ENCODE measurements at places on chromosomes 1 and 21.

DNA sequence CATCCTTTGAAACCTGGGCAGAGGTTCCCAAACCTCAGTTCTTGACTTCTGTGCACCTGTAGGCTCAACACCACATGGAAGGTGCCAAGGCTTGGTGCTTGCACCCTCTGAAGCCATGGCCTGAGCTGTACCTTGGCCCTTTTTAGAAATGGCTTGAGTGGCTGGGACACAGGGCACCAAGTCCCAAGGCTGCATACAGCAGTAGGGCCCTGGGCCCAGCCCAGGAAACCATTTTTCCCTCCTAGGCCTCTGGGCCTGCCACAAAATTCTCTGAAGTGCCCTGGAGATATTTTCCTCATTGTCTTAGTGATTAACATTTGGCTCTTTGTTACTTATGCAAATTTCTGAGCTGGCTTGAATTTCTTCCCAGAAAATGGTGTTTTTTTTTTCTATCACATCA, 65.6 kb upstream of the ACTRT2 start:
- no peak for DNase-seq

- no peak for DNase-seq
Measured at GRCh38 chr1:168093616-168094015, 43.1 kb downstream of the GPR161 start.

DNA sequence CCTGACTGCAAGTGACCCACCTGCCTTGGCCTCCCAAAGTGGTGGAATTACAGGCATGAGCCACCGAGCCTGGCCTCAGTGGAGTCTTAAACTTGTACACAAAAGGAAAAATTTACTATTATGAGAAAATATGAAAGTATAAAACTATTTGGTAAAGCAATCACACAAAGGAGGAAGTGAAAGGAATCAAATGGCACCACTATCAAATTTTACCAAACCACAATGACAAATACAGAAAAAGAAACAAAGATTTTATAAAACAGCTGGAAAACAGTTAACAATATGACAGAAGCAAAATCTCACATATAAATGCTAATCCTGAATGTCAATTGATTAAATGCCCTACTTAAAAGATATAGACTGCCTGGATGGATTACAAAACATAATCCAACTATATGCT, 42.1 kb upstream of the NEGR1 start:
- DNase-seq, result no peak

- DNase-seq, result no peak
Measured at GRCh38 chr1:77539519-77540142, 142.8 kb downstream of the ZZZ3 start.

GRCh38 chr1:58849551-58849950, 65.7 kb upstream of the JUN start:
- DNase-seq, result no peak

GRCh38 chr1:207672522-207673130, 27.7 kb downstream of the CR1L start:
- peak; percentile 40 for DNase-seq

DNA sequence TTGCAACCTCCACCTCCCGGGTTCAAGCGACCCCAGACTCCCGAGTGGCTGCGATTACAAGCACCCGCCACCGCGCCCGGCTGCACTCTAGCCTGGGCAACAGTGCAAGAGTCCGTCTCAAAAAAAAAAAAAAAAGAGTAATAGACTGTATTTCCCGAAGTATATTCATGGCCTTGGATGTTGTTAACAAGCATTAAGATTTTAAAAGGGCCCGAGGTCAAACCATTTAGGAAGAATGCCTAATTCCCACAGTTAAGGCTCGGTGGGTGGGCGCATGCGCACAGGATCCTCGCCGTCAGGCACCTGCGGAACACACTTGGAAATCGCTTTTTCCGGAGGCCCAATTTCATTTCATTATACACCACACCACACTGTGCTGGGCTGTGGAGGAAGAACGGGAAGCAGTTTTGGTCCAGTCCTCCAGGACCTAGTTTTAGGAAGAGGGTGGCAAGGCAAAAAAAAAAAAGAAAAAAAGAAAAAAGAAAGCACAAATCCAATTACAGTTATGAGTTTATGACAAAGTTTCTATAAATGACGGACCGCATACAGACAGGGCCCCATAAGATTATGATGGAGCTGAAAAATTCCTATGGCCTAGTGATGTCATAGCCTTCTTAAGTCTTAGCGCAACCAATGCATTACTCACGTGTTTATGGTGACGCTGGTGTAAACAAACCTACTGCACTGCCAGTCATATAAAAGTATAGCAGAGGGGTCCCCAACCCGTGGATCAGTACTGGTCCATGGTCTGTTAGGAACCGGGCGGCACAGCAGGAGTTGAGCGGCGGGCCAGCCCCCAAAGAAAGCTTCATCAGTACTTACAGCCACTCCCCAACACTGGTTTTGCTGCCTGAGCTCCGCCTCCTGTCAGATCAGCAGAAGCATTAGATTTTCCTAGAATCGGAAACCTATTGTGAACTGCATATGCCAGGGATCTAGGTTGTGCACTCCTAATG, 38.2 kb downstream of the H3-3A start:
- DNase-seq, result peak; percentile 40

GRCh38 chr1:192959657-192960186, 99.4 kb downstream of the UCHL5 start:
- no peak for DNase-seq

GRCh38 chr1:4161366-4162006, 261.4 kb upstream of the C1orf174 start:
- DNase-seq, result no peak

- peak; percentile 64 for DNase-seq
Measured at GRCh38 chr1:39268112-39268581, 63.7 kb downstream of the MACF1 start.

DNA sequence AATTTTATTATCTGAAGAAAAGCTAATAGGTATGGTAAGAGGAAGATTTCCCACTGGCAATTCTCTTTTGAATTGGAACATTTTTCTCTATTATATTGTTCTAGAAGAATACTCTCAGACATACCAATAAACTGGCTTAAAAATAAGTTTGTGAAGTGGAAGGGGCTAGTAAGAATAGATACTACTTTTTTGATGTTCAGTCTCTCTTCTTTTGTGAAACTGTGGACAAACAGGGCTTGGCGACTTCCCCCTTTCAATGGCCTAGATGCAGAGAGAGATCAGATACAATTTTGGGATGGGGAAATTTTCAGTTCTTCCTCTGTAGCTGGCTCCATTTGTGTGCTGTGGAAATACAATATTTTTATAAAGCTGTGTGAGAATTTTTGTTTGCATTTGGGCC, 2.5 kb downstream of the PBX1 start:
- DNase-seq, result no peak

DNA sequence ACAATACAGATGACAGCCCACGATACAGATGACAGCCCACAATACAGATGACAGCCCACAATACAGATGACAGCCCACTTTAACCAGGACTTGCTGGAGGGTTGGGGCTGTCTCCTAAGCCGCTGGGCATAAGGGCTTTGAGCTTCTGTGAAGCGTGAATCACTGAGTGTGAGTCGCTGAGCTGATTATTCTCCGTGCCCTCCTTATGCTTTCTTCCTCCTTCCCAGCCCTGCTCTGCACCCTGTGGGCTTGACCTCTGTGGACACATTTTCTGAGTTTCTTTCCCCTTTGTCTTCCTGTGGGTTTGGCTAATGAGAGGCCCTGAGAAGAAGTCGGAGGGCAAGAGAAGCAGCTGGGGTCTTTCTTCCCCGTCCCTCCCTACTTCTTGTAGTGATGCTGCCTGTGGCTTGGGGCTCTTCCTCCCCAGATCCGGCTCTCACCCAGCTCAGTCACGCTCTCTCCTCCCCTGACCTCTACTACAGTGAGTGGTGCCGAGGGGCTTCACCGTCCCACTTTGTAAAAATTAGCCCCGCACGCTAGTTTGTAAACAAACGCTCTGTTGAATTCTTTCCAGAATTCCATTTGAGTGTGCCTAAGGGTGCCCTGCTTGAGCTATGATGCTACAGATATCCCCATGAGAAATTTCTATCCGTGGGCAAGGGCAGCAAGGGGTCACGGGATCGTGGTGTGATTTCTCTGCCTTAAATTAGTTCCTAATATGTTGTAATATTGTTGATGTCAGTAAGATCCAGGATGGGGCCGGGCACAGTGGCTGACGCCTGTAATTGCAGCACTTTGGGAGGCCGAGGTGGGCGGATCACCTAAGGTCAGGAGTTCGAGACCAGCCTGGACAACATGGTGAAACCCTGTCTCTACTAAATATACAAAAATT, 46.4 kb upstream of the SOD1 start:
- DNase-seq, result no peak

- no peak for DNase-seq
Measured at GRCh38 chr21:35257413-35257812, 208.3 kb upstream of the RUNX1 start.

DNA sequence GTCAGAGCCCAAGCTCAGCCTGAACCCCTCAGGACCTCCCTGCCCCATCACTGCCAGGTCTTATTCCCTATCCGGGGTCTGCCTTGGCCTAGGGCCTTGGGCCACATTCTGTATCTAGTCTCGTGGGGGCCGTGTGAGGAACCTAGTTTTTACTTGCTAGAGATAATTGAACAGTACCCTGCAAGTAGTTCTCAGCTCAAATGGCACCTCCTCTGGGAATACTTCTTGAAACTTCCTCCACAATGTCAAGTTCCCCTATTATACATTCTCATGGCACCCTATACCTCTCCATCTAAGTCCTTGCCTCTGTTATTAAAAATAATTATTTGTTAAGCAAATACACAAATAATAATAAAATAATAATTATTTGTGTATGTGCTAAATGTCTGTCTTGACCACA, 32.9 kb upstream of the CSF1 start:
- no peak for DNase-seq

DNA sequence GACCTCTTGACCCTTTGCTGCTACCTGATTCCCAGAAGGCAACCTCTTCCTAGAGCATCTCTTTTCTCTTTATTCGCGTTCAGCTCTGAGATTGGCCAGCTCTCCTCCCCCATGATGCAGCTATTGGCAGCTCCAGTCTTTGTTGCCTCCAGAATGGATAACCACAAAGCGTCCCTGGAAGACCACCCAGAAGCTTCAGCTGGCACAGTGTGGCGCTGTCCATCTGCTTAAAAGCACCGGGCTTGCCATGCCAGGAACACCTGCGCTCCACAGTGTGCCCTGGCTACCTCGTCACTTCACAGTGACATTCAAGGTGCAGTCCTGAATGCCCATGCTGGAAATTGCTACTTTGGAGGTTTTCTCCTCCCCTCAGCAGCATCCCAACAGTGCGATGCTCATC, 353.9 kb downstream of the LMO4 start:
- no peak for DNase-seq

GRCh38 chr1:67840449-67840848, 7.2 kb upstream of the GNG12 start:
- DNase-seq, result no peak

GRCh38 chr1:158062174-158062573, 68.7 kb downstream of the KIRREL1 start:
- no peak for DNase-seq

- DNase-seq, result no peak
Measured at GRCh38 chr1:58745117-58745516, 38.7 kb downstream of the JUN start.

DNA sequence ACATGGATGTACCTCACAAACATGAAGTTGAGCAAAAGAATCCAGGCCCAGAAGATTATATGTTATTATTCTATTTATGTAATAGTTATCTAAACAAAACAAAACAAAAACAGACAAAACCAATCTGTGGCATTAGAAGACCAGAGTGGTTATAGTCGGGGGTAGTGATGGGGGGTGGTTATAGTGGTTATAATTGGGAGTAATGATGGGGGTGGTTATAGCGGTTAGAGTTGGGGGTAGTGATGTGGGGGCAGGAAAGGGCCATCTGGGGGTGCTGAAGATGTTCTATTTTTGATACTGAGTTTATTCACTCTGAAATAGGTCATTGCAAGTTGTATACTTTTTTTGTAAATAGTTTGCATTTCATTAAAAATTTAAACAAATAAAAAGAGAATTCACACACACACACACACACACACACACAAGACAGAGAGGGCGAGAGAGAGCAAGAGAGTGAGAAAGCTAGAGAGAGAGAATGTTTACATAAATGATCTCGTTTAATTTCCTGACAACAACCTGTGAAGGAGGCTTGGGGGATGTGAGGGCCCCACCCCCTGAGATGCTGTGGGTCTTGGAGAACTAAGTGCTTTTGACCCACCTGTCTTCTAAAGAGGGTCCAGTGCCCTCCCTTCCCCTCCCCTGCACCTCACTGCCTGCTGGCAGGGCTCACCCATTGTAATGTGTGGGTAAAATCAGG, 37.4 kb downstream of the RHOU start:
- no peak for DNase-seq

DNA sequence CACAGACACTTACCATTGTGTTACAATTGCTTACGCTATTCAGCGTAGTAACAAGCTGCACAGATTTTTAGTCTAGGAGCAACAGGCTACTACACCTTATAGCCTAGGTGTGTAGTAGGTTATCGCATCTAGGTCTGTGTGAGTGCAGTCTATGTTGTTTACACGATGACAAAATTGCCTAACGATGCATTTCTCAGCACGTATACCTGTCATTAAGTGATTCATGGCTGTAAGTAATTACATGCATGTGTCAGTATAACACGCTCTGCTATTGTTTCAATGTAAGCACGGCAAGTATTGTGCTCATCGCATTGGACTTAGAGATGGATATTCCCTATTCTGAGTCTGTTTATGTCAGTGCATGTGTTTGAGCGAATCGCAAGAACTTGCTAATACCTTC, 15.7 kb upstream of the ZBTB18 start:
- no peak for DNase-seq

DNA sequence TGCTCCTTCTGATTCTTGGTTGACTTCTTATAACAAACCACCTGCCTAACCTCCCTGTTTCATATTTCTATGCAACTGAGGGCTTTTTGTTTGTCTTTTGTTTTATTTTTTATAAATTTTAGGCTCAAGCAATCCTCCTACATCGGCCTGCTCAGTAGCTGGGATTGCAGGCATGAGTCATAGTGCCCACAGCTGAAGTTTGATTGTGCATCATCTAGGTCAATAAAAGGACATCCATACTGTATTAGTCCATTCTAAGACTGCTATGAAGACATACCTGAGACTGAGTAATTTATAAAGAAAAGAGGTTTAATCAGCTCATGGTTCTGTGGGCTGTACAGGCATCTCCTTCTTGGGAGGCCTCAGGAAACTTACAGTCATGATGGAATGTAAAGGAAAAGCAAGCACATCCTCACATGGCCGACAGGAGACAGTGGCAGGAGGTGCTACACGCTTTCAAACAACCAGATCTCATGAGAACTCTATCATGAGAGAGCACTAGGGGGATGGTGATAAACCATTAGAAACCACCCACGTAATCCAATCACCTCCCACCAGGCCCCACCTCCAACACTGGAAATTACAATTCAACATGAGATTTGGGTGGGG, 285.0 kb downstream of the SIPA1L2 start:
- no peak for DNase-seq

GRCh38 chr1:22297999-22298398, 153.7 kb upstream of the ZBTB40 start:
- DNase-seq, result no peak

GRCh38 chr1:214850432-214851050, 232.0 kb upstream of the KCNK2 start:
- DNase-seq, result no peak

- DNase-seq, result no peak
Measured at GRCh38 chr1:54014009-54014629, 3.9 kb downstream of the LDLRAD1 start.

- DNase-seq, result no peak
Measured at GRCh38 chr1:25541889-25542658, 1.3 kb upstream of the LDLRAP1 start.

DNA sequence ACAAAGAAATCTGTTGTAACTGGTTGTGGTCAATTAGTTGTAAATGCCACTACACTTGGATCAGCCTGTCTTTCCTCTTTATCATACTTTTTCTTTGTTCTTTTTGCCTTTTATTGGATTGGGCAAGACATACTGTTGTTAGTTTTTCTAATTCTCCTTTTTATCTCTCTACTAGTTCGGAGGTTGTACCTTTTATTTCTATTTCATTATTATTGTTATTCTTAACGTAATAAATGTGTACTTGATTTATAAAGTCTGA, 59.2 kb downstream of the IVNS1ABP start:
- DNase-seq, result no peak

All from head of caudate nucleus (tissue), 42 donors.